M059J (cell line): ENCODE measurements at places on chromosomes 2 and 18.

DNA sequence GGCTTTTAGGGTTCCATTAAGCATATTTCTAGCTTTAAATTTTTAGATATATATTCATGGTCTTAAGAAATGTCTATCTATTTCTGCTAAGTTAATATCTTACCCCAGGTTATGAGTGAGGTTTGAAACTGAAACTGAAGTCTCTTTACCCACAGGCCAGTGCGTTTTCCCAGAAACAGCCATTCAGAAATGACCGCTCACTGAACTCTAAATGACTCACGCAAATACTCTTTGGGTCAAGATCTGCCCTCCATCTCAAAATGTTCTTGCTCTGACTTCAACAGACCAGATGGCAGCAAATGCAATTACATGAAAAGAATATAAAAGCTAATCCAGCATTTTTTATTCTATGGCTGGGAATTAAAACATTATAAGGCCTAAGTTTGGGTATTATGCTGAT lies 315.2 kb downstream of the TDRD15 start:
- DNase-seq = peak; percentile 92

- DNase-seq = peak; percentile 72
Observed at GRCh38 chr2:170554278-170554955, 160.7 kb upstream of the SP5 start.

- DNase-seq = peak; percentile 53
Observed at GRCh38 chr2:55460562-55460961, 40.9 kb upstream of the CCDC88A start.

DNA sequence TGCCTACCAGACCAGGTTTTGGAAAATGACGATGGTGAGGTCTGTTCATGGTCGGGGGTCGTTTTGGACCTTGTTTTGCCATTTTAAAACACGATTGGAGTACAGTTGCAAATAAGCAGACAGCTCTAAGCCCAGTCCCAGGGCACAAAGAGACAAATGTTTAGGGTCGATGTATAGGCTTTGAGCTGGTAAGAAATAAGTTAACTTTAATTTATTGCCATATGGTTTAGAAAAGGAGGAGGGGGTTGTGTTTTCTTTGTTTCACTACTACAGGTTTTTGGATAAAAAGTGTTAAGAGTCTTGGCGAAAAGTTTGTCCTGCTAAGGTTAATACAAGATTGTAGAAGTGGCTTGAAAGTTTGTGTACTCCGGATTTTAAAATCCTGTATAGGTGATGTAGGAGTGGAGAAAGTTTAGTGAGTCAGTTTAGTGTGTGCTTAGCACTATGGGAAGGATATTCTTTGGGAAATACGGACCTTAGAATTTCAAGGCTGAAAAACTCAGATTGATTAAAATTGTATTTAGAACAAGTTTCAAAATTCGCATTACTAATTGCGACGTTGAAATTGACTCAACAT lies 1.3 kb downstream of the KCMF1 start:
- DNase-seq = peak; percentile 18

DNA sequence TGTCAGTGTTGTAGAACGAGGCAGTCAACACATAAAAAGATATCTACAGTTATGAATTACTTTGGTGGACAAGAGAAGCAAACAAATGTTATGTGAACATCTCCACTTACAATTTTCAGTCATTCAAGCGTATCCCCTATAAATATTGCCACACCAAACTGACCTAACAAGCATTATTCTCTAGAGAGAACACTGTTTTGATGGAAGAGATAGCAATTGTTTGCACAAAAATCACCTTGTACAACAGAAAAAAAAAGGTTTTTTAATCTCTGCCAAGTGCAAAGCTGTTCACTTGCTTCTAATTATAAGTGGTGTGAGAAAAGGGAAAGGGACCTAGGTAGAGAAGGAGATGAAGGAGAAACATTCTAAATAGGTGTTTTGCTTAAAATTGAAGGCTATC lies 33.8 kb downstream of the PID1 start:
- no peak for DNase-seq

GRCh38 chr2:165401285-165401852 lies 68.1 kb upstream of the CSRNP3 start:
- DNase-seq = peak; percentile 48

GRCh38 chr2:158495175-158495574 lies 38.4 kb downstream of the PKP4 start:
- DNase-seq = no peak

DNA sequence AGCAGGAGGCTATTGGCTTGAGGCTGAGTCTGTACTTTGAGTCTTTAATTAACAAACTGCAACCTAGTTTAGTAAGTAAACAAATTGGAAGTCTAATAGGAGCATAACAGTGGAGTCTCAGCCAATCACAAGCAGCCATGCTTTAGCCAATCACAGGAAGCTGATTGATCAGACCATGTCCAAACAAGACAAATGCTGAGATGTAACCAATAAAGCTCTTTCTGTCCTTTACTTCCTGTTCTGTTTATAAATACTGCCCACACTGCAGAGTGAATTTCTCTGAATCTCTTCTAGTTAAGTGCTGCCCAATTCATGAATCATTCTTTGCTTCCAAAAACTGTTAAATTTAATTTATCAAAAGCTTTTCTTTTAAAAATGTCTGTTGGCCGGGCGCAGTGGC lies 146.6 kb upstream of the DLX2 start:
- peak; percentile 64 for DNase-seq

GRCh38 chr2:152036611-152037469 lies 62.0 kb downstream of the CACNB4 start:
- peak; percentile 62 for DNase-seq

GRCh38 chr2:5520463-5520972 lies 171.7 kb upstream of the SOX11 start:
- DNase-seq = no peak

DNA sequence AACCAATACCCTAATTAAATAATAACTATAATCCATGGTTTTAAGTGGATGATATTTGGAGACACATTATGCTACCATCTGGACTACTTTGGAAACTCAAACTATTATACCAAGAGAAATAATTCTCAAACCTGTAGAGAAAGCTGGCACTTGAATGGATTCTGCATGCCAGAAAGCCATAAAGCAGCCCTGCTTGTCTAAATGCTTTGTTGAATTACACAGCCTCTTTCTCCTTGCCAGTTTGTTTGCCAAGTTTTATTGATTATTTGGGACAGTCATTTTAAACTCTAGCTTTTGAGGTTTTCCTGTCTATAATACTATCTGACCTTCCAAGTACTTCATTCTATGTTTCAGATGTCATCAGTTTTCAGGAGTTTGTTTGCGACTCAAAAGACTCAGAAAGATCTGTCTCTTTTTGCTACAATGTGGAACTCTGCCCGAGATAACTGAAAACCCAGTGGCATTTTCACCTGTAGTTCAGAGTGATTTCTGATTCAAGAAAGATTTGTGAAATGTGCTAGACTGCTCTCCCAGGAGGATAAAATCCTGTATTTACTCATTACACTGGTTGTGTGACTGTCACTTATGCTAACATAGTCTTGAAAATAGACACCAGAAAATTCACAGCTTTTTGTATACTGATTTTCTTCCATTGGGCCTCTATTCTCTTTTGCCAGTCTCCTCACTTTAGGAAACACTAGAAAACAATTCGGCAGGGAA lies 29.2 kb upstream of the MBOAT2 start:
- DNase-seq = no peak

- peak; percentile 99 for DNase-seq
Observed at GRCh38 chr18:22551536-22552151, 133.9 kb upstream of the CTAGE1 start.

DNA sequence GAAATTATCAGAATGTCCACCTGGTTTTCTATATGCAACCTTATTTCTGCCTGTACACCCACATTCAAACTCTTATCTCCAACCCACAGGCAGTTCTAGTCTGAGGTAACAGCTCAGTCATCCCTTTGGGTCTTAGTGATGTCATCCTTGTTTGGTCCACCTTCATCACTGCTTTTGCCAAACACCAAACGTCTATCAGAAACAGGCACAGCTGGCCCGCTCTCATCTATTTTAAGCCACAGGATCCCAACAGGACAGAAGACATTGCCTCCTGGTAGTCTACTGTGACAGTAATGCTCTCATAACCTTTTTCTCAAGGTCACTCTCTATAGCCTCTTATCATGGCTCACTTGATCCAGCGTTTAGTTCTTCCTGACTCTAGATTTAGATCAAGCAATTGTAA lies 99.0 kb upstream of the CHAC2 start:
- DNase-seq = no peak

GRCh38 chr2:68906716-68907115 lies 35.5 kb upstream of the BMP10 start:
- DNase-seq = no peak

DNA sequence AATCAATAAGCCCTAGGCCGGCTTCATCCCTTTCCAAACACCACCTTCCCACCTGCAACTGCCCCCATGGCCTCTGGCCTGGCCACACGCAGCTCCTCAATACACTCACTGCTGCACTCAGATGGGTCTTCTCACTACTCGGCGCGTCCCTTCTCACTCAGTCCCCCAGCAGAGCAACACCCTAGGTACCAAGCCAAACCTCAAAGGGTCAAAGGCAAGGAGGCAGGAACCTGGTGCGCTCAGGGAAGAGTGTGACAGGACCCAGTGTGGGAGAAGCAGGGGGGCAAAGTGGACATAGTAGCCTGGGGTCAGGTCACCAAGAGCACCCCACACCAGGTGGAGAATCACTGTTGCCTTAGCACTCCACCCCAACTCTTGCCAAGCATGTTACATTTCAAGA lies 90.6 kb downstream of the TTC32 start:
- no peak for DNase-seq

DNA sequence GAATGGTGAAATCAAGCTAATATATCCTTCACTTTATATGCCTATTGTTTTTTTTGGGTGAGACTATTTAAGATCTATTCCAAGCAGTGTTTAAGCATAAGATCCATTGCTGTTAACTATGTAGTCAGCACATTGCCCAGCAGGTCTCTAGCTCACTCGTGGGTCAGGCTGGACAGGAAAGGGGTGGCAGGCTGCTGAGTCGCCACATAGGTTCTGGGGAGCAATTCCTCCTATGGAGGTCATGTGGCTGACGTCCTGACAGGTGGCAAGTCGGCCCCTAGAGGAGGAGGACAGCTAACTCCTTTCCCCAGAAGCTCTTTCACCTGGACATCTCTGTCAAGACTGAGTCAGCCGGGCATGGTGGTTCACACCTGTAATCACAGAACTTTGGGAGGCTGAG lies 13.9 kb upstream of the RAB31 start:
- DNase-seq = no peak

- DNase-seq = no peak
Observed at GRCh38 chr2:141770530-141770929, 360.3 kb downstream of the LRP1B start.

- no peak for DNase-seq
Observed at GRCh38 chr18:77118256-77119090, 14.1 kb downstream of the MBP start.

DNA sequence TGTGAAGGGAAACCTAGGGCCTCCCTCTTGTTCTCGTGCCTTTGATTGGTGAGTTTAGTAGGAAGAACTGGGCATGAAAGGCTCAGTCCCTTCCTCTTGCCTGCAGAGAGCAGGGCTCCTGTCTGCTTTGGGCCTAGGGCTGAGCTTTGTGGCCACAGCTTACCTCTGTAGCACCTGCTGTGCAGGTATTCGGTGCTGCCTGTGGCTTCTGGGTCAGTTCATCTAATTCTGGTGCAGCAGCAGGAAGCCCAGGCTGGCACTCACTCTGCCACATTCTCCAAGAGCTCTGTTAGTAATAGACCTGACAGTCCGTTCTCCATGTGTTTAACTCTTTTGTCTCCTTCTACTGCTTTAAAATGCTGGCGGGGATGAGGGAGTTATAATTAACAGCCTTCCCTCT lies 96.5 kb downstream of the DLGAP1 start:
- no peak for DNase-seq
